ENCODE measurements at places on chromosomes 2 and 18. TPM values are rescaled to one million over a fixed set of nuclear protein-coding genes. Genes with fewer than 3 reads are reported as not detected.

The PCBP1 gene
- total RNA-seq, result 40.6 TPM

The ARHGEF33 gene
- 0.40 TPM for total RNA-seq

The SCYGR4 gene
- not detected for total RNA-seq

The ABHD1 gene
- total RNA-seq, result not detected

The EMILIN2 gene
- total RNA-seq, result 10.3 TPM

The PPP1R1C gene
- 0.56 TPM for total RNA-seq

The MYL1 gene
- not detected for total RNA-seq

The IL18R1 gene
- total RNA-seq, result 0.75 TPM

The DIPK1C gene
- total RNA-seq, result not detected

The SLC9A2 gene
- total RNA-seq, result not detected

The NFU1 gene
- 48.7 TPM for total RNA-seq

The SIX3 gene
- not detected for total RNA-seq

The HOXD13 gene
- total RNA-seq, result not detected

The UBXN4 gene
- 69.9 TPM for total RNA-seq

The ABCB11 gene
- total RNA-seq, result not detected

The TDRD15 gene
- total RNA-seq, result not detected

The REG3A gene
- not detected for total RNA-seq

The TLX2 gene
- 0.06 TPM for total RNA-seq

The SCN3A gene
- 0.13 TPM for total RNA-seq

The ATP8B1 gene
- 210 TPM for total RNA-seq

The DSG2 gene
- 0.31 TPM for total RNA-seq

The RGPD5 gene
- 39.8 TPM for total RNA-seq

The SESTD1 gene
- total RNA-seq, result 34.6 TPM

The IL36G gene
- total RNA-seq, result not detected

The MPV17 gene
- total RNA-seq, result 72.7 TPM

The GRHL1 gene
- 0.19 TPM for total RNA-seq

The FAP gene
- 91.9 TPM for total RNA-seq

All from aortic smooth muscle cell (primary cell).